ENCODE measurements at places on chromosomes 5 and 9.

DNA sequence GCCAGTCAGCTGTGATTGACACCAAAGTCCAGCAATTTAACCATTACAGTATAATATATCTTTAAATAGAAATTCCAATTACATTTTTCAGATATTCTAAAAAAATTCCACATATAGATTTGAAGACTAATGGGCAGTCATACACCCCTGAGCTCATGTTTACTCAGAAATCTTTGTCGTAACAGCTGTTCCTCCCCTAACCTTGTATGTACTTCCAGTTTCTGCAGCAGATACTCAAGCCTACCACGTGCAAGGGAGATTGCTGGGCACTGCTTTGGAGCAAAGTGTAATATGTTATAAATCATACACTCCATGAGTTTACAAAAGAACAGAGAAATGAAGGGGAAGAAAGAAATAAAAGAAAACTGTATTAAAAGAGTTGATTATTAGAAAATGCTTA lies 241.2 kb downstream of the TRIM32 start:
- no peak for DNase-seq

DNA sequence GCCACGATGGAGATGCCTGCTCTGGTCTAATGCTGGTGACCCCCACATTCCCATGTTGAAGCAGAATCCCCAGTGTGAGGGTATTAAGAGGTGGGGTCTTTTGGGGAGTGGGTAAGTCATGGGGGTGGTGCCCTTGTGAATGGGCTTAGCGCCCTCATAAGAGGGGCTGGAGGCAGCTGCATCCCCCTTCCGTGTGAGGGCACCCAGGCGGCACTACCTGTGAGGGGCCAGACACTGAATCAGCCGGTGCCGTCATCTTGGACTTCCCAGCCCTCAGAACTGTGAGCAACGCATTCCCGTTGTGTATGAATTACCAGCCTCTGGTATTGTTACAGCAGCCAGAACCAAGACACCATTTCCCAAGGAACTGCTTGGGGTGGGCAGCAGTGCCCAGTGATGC lies 27.0 kb upstream of the RNF130 start:
- DNase-seq = no peak

DNA sequence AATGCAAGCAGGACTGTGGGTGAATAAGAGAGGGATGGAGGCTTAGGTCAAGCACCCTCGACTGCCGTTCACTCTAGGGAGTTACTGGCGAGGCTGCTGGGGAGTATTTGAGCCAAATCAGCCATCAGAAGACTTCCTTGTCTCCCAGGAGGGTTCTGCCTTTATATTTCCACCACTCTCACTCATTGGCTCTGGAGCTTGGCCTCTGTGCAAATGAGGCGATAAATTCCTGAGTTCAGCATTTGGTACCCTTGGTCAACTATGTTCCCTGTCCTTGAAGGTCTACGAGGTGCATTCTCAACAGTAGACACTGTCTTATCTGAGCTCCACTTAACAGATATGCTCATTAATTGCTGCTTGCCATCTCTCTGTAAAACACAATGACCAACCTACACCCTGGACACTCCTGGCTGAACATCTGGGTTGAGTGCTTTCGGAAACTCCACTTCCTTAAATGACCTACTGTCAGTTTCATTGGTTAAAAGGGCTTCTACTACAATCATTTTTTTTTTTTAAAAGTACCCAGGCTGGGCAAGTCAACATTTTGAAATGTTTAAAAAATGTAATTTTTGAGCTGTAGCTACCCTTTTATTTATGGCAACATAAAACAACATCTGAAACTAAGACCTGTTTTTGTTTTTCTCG lies 153.2 kb downstream of the NTRK2 start:
- no peak for DNase-seq

GRCh38 chr5:149421372-149421685 lies 42.2 kb upstream of the IL17B start:
- no peak for DNase-seq

GRCh38 chr9:84742261-84742660 lies 72.7 kb downstream of the NTRK2 start:
- DNase-seq = no peak

GRCh38 chr5:6775571-6775970 lies 62.3 kb downstream of the TENT4A start:
- DNase-seq = no peak

DNA sequence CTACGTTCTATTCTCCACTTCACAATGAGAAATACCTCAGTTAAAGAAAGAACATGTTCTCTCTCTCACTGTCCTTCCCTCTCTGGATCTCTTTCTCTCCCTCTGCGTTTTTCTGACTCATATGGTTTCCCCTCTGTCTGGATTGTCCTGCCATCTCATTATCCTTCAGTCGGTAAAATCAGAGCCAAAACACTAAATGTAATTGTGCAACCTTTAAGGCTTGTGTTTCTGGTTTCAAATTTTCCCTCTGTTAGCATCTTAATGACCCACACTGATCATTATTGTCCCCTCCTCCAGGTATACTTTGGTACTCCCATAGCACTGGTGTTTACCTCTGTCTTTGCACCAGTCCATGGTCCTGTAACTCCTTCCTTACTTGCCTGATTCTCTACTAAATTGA lies 509.4 kb upstream of the C9orf72 start:
- no peak for DNase-seq

- no peak for DNase-seq
Measured at GRCh38 chr5:164145458-164145857, 640.0 kb downstream of the MAT2B start.

- no peak for DNase-seq
Measured at GRCh38 chr5:43699910-43700309, 96.9 kb downstream of the NNT start.

DNA sequence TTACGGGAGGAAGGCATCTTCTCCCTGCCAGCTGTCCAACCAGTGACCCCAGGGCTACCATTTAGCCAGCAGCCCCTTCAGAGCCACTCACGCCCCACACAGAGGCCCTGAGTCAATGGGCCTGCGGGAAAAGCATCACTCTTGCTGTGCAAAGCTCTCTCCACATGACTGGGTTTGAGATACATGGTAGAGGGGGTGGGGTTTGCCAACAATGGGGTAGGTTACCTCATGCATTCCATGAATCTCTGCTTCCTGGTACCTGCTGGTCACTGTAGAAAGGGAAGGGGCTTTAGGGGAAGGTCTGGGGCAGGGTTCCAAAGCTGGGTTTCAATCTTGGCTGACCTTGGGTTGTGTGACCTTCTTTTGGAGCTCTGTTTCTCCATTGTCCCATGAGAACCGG lies 22.9 kb upstream of the TTLL11 start:
- DNase-seq = no peak

DNA sequence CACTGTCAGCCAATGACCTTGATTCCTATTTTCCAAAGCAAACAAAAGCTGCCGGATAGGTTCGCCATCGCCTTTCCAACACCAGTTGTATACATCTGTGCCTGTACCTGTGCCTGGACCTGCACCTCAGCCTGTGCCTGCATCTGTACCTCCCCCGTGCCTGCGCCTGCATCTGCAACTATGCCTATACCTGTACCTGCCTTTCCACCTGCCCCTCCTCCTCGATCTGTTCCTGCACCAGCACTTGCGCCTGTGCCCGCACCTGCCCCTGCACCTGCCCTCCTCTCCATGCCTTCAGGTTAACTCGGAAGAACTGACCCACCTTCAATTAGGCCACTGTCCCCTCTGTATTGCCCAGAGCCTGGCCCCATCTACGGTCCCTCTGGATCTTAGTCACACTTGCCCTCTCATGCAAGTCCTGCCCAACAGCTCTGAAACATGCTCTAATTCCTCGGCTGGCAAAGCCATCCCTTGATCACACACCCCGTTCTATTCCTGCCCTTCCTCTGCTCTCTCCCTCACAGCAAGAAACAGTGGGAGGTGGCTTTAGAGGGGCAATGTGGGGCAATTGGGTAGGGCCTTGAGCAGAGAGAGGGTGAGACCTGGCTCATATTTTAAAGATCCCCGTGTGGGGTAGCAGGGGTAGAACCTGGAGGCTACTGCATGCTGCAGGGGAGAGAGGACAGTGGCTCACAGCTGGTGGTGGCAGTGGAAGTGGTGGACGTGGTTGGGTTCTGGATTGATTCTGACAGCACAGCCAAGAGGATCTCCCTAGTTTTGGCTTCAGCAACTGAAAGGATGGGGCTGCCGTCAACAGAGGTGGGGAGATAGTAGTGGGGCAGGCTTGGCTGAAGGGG lies 59.6 kb upstream of the PHYKPL start:
- DNase-seq = no peak

DNA sequence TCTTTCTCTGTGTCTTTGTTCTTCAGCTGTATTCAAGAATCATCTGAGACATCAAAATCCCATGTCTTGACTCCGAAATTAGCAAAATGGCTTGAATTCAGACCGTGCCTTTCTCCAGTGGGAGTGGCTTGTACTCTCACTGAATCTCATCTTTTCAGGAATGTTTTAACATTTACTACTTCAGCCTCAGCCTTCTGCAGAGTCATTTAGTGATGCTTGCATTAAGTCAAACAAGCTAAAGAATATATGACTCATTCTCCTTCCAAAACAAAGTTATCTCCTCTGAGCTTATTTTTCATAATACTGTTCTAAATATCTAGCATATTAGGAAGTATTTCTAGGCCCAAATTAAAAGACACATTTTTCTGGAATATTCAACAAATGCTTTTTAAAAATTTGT lies 205.3 kb downstream of the CDH10 start:
- no peak for DNase-seq

- no peak for DNase-seq
Measured at GRCh38 chr9:93290495-93291434, 106.8 kb downstream of the WNK2 start.

- no peak for DNase-seq
Measured at GRCh38 chr5:40477856-40478546, 201.7 kb upstream of the PTGER4 start.

GRCh38 chr9:104914466-104914865 lies 13.5 kb downstream of the ABCA1 start:
- DNase-seq = no peak

GRCh38 chr9:134366223-134367031 lies 40.2 kb downstream of the RXRA start:
- no peak for DNase-seq

GRCh38 chr9:123465304-123465703 lies 109.3 kb downstream of the CRB2 start:
- DNase-seq = no peak

DNA sequence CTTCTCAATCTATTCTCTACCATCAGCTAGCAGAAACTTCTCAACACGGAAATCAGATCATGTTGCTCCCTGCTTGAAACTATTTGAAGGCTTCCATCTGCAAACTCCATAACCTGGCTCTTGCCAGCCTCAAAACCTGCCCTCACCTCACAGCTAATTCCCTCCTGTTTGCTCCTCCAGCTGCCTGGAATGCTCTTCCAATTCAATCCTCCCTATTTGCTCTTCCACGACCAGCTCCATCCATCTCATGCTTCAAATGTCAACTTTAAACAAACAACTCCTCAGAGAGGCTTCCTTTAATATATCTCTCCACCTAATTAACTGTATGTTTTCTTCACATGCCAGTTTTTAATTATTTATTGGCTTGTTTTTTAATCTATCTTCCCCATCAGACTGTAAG lies 1.5 kb downstream of the PLAA start:
- DNase-seq = no peak

DNA sequence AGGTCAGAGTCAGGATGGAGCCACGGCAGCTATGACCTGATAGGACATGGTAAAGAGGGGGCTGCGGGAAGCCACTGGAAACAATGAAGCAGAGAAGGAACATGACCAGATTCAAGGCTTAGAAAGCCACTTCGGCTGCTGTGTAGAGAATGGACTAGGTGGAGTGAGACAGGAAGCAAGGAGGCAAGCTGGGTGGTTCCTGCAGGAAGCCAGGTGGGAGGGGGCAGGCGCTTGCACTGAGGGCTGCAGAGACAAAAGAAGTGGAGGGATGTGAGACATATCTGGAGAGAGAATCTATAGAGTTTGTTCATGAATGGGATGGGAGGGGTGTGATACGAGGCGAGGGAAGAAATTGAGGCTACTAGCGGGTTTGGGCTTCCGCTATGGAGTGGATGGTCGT lies 19.0 kb upstream of the N4BP3 start:
- DNase-seq = no peak

DNA sequence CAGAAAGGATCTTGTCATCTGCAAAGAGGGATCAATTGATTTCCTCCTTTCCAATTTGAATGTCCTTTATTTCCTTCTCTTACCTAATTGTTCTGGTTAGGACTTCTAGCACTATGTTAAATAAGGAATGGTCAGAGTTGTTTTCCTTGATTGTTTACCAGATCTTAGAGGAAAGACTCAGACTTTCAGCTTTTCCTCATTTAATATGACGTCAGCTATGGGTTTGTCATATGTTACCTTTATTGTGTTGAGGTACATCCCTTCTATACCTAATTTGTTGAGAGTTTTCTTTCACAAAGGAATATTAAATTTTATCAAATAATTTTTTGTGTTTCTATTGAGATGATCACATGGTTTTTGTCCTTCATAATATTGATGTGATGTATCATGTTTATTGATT lies 656.5 kb upstream of the GRAMD2B start:
- DNase-seq = no peak

DNA sequence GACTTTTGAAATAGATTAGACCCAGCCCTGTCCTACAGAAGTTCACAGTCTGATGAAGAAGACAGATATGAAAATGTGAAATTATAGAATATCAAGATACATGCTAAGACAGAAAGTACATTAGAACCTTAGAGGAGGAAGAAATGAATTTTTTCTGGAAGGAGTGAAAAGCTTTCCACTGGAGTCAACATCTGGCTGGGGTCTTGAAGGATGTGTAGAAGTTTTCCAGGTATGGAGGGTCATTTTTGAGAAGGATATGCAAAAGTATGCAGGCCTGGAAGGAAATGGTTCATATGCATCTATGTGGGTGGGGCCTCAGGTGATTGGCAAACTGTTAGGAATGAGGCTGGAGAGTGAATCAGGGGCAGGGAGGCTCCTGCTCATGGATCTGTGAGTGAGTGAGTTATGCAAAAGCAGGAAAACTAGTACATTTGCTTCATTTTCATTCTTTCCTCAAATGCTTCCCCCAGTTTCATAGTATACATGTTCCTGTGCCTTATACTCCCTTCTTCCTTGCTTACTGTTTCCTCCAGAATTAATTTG lies 142.3 kb downstream of the GRIA1 start:
- DNase-seq = no peak

DNA sequence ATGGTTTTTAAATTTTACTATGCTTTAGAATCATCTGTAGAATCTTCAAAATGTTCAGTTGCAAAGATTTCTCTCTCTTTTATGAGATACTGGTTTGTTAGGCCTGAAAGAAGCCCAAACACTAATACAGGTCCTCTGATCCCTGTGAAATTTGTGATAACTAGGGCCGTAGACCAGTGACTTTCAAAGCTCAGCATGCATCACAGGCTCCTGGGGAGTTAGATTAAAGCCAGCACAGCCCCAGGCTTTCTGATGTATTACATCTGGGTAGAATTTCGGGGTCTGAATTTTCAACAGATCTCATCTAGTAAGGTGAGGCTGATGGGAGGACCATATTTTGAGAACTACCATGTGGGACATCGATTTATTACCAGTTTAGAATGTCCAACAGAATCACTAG lies 194.1 kb upstream of the PTPRD start:
- no peak for DNase-seq

GRCh38 chr5:177131352-177132135 lies 2.0 kb upstream of the NSD1 start:
- DNase-seq = no peak

GRCh38 chr5:72093217-72093616 lies 14.1 kb upstream of the MAP1B start:
- DNase-seq = no peak

- DNase-seq = no peak
Measured at GRCh38 chr5:98258939-98259338, 514.5 kb upstream of the RGMB start.
